SK-MEL-5 (cell line): ENCODE measurements at places on chromosomes 2 and 18. TPM values are rescaled to one million over a fixed set of nuclear protein-coding genes. Genes with fewer than 3 reads are reported as not detected.
A peak's percentile ranks its signal among the peaks of the same experiment; 100 is the strongest.

- no peak for DNase-seq
These were observed 544.3 kb downstream of the METTL4 start for GRCh38 chr18:2027016-2027415.

- DNase-seq: peak; percentile 4
These were observed 858.5 kb upstream of the PIK3C3 start for GRCh38 chr18:41096504-41096903.

Gene IL36G
- not detected in 2 replicates for total RNA-seq

Gene SOX11
- total RNA-seq: not detected in 2 replicates

DNA sequence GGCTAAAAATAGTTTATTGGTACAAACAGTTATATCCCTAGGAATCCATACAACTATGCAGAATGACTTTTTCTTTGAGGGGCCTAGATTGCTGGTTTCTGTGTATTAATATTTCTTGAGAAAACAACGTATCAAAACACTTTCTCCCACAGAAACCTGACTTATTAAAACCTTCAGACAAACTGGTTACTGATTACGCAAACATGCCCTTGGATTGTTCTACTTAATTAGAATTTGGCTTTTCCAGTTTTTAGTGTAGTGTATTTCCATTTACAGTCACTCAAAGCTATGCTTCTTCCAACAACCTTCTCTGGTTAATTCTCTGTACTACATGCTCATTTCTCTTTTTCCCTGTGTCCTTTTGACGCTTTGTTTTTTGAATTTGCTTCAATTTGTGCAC, 20.0 kb downstream of the VAPA start:
- DNase-seq: no peak

DNA sequence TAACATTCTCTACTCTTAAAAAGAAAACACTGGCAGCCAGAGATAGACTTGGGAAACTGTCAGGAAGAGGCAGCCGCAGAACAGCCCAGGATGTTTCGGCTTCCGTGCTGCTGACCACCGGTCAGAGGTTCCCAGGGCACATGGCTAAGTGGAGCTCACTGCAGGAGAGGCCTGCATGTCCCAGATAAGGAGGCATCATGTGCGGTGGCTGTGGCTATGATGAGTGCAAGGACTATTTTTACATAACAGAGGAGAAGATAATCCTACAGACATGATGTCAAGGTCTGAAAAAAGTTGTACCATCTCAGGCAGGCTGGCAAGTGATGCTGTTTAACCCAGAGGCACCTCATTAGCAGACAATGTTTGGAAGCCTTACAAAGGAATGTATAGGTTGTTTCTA, 252.3 kb downstream of the CYRIA start:
- DNase-seq: no peak
